ENCODE measurements at places on chromosomes 6 and 20. TPM values are rescaled to one million over a fixed set of nuclear protein-coding genes. Genes with fewer than 3 reads are reported as not detected.

DNA sequence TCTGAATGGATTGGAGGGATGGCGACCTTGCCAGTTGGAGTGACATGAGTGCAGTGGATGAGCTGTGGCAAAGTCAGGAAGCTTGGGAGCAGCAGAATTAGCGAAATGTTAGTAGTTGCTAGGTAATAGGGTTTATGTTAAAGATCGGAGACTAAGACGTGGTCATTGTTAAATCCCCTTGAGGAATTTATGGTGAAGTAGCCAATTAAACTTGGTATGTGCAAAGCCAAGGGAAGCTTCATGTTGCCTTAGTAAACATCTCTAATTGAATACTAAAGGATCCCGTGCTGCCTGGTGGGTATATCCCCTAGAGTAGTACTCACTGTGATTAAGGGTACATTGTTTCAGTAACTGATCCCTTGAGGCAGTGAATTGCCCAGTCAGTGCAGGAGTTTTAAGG is 106.0 kb downstream of the PRIM2 start:
- H3K4me3 ChIP-seq: no peak overlapping the region
- H3K36me3 ChIP-seq: no peaks in the 10 kb centered on the region
- peaks cover 7% of the 10 kb centered on the region for H3K4me1 ChIP-seq
- H3K27ac ChIP-seq: no peak overlapping the region

DNA sequence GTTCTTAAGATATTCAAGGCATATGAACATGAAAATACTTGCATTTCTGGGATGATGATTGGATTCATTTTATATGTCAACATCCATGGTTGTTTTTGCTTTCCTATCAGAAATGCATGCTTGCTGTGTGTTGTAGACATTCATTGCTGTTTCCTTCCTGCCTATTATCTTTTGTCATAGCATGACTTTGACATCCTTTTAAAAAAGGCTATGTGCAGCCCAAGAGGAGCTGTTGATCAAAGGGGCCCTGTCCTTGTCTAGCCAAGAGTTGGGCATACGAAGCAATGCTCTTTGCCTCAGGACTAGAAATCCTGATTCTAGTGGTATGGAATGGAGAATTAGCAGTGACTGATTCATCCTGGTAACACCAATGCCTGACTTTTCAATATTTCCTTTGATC is 143.1 kb downstream of the RNF144B start:
- no peak for DNase-seq
- H3K27ac ChIP-seq: no peak overlapping the region
- no peak overlapping the region for H3K4me3 ChIP-seq
- H3K36me3 ChIP-seq: no peaks in the 10 kb centered on the region
- H3K27me3 ChIP-seq: no peaks in the 10 kb centered on the region

- no peaks in the 10 kb centered on the region for H3K36me3 ChIP-seq
- no peaks in the 10 kb centered on the region for H3K4me1 ChIP-seq
- no peak overlapping the region for H3K4me3 ChIP-seq
- DNase-seq: no peak
These were observed 189.7 kb upstream of the NOX3 start for GRCh38 chr6:155645325-155645724.

DNA sequence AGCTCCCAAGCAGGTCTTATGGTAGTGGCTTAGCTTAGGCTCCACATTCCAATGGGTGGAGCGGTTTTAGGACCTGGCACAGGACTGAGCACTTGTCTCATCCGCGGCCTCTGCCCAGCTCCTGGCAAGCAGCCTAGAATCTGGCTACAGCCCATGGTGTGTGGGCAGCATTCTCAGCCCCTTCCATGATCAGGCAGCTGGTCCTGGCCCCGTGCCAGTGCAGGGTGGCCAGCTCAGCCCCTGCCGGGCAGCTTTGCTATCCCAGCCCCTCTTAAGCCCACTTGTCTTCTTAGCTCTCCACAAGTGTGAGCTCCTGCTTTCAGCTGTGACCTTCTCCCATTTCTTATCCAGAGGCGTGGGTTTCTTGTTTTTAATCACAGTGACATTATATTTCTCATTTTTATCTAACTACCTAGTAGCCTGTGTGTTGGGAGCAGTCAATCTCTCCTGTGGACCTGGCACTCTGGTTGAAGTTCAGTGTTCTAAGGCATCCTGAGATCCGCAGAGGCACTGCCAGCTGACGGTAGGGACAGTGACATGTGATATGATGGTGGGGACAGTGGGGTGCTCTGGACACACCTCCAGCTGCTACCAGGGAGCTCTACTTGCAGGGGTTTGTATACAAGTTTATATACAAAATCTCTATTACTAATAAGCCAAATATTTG is 119.9 kb upstream of the PRND start:
- H3K4me3 ChIP-seq: no peak overlapping the region
- H3K27me3 ChIP-seq: no peaks in the 10 kb centered on the region
- DNase-seq: no peak
- no peak overlapping the region for H3K27ac ChIP-seq
- H3K4me1 ChIP-seq: no peaks in the 10 kb centered on the region

VAPB gene
- total RNA-seq: 27.0 TPM

SLC17A9 gene
- 60.2 TPM for total RNA-seq

Data from GM12878 (cell line).